GM19239 (cell line): ENCODE measurements at places on chromosomes 7 and 10.

GRCh38 chr7:65390588-65390987 lies 16.9 kb downstream of the ZNF92 start:
- DNase-seq, result no peak

- DNase-seq, result no peak
Measured at GRCh38 chr10:90398566-90398965, 459.3 kb downstream of the HTR7 start.

- no peak for DNase-seq
Measured at GRCh38 chr7:14793151-14793550, 109.4 kb downstream of the DGKB start.

DNA sequence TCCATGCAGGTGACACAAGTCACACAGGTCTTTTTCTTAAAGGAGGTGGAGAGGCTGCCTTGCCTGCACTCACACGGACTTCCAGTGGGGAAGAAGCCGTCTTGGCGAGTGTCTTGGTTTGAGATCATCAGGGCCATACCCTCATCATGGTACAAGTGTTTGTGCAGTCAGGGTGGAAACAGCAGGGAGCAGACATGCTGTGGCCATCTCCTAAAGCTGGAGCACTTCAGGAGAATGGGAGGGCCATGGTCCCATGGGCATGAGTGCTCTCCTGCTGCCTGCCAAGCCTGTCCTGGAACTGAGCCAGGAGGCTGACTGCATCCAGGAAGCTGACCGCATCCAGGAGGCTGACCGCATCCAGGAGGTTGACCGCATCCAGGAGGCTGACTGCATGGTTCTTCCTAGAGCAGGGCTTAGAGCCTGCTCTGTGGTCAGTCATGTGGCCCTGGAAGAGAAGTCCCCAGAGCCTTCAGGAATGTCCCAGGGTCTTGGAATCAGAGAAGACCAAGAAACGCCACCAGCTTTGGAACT lies 98.4 kb downstream of the ADARB2 start:
- no peak for DNase-seq

DNA sequence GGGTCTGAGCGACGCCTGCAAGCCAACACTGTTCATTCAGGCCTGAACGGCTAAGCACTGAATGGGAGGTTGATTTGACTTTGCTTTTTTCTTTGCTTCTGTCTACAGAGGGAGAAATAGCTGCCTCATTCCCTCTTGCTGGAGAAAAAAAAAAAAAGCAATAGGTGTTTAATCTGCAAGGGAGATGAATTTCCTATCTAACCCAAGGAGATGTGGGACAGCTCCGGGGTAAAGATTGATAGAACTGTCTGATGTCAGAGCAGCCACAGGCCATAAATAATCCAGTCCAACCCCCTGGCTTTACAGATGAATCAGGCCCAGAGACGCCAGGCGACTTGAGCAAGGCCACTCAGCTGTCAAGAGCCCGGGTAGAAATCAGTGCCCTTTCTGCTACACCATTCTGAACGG lies 168.0 kb downstream of the ARHGAP12 start:
- no peak for DNase-seq

GRCh38 chr7:43384616-43385308 lies 198.1 kb upstream of the STK17A start:
- DNase-seq, result no peak

DNA sequence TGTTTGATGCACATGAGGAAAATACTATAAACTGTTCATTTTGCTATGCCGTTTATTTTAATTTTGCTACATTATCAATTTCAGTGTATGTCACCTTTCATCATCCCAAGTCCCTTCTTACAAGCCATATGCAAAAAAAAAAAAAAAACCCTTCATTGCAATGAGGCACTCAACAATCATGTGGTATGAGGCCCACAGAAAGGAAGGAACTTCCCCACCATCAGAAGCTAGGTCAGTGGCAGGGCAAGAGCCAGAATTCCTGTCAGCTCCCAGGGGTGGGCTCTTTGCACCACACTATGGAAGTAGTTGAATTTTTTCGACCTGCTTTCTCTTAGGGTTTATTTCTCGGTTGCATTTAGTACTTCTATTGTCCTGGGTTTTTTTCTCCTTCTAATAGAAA lies 75.4 kb downstream of the NOC3L start:
- no peak for DNase-seq

GRCh38 chr10:31749981-31750840 lies 178.4 kb downstream of the ARHGAP12 start:
- DNase-seq, result no peak

DNA sequence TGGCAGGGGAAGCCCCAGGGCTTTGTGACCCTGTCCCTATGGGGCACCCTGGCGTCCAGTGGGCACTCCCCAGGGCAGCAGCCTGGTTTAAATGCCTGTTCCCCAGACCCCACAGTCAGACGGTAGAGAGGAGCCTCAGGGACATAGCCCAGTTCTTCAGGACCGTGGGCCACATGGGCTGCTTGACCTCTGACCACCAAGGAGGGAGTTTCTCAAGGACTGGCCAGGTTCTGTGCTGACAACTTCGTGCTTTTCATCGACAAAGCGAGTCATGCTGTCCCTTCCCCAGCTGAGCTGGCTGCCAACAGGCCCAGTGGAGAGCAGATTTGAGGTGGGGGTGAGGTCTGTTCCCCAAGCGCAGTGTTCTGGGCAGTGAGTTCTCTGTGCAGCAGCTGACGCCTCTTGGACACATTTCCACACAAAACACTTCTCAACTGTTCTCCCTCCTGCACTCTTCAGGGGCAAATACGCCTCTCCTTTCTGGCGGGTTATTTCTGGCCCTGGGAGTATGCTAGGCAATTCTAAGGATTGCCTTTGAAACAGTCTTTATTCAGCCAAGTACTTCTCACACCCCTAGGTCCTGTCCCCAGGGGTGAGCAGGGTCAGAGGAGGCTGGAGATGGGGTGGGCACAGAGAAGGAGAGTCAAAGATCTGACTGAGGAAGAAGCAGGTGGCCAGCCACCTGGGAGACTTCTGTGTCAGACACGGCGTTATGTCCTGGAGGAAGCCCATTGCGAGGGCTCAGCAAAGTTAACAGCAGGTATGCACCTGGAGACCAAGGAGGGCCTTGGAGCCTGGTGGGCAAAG lies 57.3 kb upstream of the CAMK2B start:
- DNase-seq, result no peak

GRCh38 chr7:156947120-156947843 lies 2.2 kb upstream of the NOM1 start:
- DNase-seq, result no peak

DNA sequence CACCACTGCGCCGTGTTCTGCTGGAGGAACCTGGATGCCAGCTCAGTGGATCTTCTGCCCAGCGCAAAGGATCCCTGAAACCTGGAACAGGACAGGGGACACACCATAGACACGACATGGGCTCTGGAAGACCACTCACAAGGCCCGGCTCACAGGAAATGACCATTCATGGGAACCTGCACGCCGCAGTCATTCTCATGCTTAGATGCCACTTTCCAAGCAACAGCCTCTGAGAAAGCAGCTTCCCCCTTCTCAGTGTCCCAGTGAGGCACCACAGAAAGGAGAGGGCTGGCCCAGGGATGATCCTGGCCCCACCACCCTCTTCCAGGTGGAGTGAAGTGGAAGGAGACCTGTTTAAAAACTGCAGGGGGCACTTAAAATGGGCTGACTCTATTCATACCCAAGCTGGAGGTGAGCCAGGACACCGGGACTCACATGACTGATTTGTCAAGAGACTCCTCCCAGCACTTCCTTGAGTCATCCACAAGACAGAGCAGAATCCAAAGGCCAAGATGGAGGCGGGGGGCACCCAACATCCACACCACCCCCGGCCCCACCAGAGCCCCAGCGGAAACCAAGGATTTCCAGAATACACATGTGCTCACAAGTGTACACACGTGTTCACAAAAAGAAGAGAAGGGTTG lies 11.2 kb downstream of the CTBP2 start:
- no peak for DNase-seq

DNA sequence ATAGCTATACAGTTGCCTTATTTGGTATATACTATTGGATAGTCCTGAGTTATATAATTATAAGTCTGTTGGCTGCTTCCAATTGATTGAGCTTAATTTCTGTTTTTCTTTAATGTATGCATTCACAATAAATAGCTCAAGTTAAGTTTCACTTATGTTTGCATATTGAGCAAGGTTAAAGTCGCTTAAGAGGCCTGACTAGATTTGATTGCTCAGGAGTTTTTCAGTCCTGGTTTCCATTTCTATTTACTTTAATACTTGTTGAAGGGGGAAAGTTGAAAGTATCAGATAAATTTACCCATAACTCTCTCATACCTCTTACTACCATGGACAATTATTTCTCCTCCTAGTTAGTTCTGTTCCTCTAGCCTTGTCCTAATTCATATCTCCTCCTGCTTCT lies 294.7 kb downstream of the ARL4A start:
- DNase-seq, result no peak

- DNase-seq, result no peak
Measured at GRCh38 chr7:103947026-103947655, 42.3 kb downstream of the RELN start.

DNA sequence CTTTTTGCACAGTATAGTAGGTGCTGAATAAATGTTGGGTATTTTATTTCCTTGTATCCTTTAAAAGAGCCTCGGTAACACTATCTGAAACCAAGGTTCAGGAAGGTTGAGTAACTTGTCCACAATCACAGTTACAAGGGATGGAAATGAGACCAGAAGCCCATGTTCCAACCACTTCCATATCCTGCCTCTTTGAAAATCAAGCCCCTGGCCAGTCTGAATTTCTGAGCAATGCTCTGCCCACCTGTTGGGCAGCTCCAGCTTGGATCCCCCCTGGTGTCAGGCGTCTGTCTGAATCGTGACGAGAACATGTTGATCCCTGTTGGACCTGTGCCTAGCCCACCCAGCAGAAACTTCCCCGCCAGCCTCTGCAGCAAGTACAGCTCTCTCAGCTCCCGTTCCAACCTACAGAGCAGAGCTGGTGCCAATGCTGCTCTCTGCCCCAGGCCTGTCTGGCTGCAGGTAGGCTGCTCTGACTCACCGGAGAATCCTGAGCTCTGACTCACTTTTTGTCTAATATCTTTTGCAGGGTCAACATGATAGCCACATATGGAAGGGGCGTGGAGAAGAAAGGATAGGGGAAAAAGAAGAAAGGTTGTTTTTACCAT lies 595.5 kb downstream of the INHBA start:
- DNase-seq, result no peak

- DNase-seq, result no peak
Measured at GRCh38 chr10:68434657-68435056, 27.6 kb upstream of the RUFY2 start.

DNA sequence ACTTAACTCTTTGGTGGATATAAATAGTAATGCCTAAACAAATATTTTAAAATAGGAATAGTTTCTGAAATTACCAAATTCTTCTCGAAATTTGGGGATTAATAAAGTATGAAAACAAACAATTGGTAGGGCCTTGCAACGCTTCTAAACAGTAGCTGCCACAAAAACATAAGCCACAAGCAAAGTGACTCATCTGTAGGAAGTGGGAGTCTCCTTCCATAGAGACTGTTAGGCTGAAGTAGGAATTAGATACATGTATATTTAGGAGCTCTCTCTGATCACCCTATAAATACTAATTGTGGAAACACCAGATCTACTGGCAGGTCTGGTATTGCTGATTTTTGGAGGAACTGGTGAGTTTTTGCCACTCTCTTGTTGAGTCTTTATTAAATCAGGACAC lies 5.7 kb upstream of the LMOD2 start:
- no peak for DNase-seq

DNA sequence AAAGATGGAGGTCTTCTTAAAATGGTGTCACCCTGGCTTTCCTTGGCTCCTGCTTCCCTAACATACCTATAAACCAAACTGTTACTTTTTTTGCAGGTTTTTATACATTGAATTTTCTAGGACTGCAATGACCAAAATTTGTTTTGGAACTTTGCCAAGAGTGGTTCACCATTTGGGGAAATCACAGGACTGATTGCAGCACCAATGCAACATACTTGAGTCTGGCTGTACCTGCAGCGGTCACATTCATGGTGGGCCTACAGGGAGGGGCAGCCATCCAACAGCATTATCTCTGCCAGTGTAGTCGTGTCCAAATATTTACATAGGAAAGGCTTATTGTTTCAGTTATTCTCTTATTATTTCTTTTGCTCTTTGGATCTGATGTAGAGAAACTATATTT lies 69.0 kb downstream of the HACD1 start:
- DNase-seq, result no peak

DNA sequence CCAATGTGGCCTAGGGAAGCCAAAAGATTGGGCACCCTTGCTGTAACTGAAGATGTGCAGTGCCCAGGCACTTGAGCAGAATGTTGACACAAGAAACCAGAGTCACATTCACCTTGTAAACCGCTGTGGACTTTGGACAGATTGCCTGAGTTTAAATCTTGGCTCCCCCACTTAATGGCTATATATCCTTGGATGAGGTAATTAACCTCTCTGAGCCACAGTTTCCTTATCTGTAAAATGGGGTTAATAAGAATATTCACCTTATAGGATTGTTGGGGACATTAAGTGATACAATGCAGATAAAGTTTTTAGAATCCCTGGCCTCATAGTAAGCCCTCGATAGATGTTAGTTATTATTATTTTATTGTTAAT lies 331.0 kb downstream of the LRMDA start:
- DNase-seq, result no peak

DNA sequence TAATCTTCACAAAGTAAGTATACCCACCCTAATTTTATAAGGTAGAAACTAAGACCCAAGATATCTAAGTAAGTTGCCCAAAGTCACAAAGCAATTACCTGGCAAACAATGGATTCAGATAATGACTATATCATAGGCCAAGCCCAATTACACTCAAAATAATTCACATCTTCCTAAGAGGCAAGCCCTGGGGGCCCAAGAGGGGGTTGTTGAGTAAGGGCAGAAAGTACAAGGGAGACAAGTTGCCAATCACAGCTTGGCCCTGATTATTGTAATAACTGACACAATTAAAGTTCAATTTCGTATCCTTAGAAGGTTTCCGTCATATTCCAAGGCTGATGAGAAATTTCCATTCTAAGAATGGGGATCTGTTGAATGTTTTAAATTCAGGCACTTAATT lies 91.4 kb downstream of the NPSR1 start:
- no peak for DNase-seq

DNA sequence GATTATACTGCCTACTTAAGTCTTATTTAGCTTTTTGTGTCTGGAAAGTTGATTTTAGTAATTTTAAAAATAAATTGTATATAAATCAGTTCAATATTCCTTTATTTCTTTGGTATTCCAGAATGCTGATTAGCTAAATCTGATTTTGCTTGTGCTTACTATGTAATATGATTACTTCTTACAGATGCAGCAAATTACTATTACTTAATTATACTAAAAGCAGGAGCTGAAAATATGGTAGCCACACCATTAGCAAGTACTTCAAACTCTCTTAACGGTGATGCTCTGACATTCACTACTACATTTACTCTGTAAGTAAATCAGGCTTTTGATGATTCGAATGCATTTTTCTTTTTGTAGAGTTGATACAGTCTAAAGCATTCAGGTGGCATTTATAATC lies 34.0 kb downstream of the ANLN start:
- DNase-seq, result no peak

GRCh38 chr10:103044942-103045489 lies 126.9 kb downstream of the CNNM2 start:
- DNase-seq, result no peak

- no peak for DNase-seq
Measured at GRCh38 chr7:116159711-116160110, 50.6 kb upstream of the TES start.
